ENCODE measurements at places on chromosomes 2 and 18. TPM values are rescaled to one million over a fixed set of nuclear protein-coding genes. Genes with fewer than 3 reads are reported as not detected.

GRCh38 chr18:48430150-48430549 lies 21.0 kb upstream of the ZBTB7C start:
- H3K4me3 ChIP-seq, result no peak overlapping the region
- no peak for DNase-seq
- no peak overlapping the region for H3K27ac ChIP-seq
- no peaks in the 10 kb centered on the region for H3K4me1 ChIP-seq

DNA sequence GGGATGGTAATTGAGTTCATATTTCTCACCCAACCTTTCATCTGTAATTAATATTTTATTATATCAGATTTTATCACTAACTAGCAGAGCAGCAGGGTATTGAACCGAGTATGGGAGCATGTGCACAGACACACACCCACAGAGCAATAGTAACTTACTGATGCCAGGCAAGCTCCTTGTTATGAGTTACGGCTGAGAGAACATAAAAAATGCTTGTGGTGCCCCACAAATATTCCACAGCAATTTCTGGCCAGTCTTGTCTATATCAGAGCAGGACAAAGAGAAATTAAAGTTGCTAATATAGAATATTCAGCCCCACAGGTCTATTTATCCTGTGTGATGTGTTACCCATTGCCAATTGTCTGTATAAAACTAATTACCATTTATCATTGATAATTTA lies 501.8 kb upstream of the RAB12 start:
- H3K4me1 ChIP-seq, result no peaks in the 10 kb centered on the region
- H3K36me3 ChIP-seq, result peaks cover 5% of the 10 kb centered on the region
- DNase-seq, result no peak
- H3K4me3 ChIP-seq, result no peak overlapping the region
- no peak overlapping the region for H3K27ac ChIP-seq

DNA sequence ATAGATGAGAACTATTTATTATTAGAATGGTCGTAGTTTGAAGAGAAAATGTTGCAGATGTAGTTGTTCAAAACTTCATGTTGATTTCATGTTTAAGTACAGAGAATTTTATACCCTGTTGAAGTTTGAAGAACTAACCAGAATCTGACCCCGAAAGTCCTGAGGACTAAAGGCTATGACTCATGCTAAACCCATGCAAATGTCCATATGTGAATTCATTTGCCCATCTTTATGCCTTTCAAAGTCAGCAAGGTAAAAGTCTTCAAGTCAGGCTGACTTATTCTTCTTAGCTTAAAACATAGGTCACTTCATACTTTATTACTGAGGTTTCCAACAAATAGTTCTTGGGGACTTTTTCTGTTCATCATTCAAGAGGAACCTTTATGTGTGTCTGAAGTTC lies 185.5 kb downstream of the CCDC85A start:
- no peaks in the 10 kb centered on the region for H3K27me3 ChIP-seq
- DNase-seq, result no peak
- H3K4me3 ChIP-seq, result no peak overlapping the region
- no peaks in the 10 kb centered on the region for H3K36me3 ChIP-seq

GRCh38 chr2:9749546-9750223 lies 93.6 kb upstream of the TAF1B start:
- no peak for DNase-seq
- no peak overlapping the region for H3K27ac ChIP-seq
- H3K36me3 ChIP-seq, result no peaks in the 10 kb centered on the region
- H3K4me3 ChIP-seq, result no peak overlapping the region

Gene ELAC1
- 5.2 TPM for total RNA-seq

DNA sequence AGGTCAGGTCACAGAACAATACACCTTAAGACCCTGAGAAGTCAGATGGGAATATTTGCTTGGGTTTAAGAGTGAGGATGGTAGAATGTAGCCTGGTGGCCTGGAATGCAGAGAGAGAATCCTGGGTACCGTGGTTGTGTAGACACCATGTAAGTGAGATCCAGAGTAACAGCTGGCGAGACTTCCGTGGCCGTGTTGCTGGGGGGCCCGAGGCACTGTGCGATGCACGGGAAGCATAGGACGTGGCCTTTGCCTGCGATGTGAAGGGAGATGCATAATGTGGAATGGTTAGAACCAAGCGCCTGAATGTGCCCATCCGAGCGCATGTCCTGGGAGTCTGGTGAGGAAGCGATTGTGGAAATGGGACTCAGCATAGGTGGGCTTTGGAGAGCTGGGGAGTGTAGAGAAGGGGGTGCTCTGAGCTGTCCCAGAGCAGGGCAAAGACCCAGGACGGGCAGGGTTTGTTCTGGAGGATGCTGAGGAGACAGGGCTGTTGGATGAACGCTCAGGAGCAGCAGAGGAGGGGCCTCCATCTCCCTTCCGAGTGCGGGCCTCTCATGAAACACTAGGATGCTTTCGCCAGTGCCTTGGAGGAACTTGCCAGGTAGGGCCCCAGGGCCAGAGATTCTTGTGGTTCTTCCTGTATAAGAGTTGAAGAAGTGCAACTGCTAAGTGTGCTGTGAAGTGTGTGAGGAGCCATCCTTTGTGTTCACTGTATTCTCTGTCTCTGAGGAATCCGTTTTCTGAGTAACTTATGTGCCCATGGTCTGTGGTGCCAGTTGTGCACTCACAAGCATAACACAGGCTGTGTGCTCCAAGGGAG lies 7.1 kb downstream of the RNF144A start:
- no peak overlapping the region for H3K4me3 ChIP-seq
- H3K27me3 ChIP-seq, result no peaks in the 10 kb centered on the region
- no peak overlapping the region for H3K27ac ChIP-seq

DNA sequence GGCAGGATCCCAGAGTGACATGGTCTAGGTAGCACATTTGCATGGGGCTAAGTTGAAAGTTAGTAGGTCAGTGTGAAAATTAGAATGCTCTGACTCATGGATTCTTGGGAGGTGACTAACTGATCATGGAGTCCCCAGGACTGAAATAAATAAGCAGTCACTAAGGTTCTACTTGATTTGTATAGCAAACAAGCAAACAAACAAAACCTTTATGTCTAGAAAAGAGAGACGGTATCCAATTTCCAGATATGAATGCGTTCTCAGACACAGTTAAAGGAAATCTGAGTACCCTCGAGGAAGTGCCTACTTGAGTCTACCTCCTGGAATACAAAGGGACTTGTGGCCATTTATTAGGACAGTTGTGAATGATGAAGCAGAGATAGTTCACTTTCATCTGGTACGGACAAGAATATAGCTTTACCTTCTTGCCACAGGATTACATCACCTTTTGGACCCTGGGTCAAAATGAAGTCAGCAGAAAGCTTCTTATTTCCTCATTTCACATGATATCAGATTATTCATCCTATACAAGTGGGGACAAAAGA lies 54.3 kb upstream of the AGPS start:
- H3K27ac ChIP-seq, result no peak overlapping the region
- H3K4me3 ChIP-seq, result no peak overlapping the region
- no peak for DNase-seq
- no peaks in the 10 kb centered on the region for H3K36me3 ChIP-seq
- H3K27me3 ChIP-seq, result no peaks in the 10 kb centered on the region

DNA sequence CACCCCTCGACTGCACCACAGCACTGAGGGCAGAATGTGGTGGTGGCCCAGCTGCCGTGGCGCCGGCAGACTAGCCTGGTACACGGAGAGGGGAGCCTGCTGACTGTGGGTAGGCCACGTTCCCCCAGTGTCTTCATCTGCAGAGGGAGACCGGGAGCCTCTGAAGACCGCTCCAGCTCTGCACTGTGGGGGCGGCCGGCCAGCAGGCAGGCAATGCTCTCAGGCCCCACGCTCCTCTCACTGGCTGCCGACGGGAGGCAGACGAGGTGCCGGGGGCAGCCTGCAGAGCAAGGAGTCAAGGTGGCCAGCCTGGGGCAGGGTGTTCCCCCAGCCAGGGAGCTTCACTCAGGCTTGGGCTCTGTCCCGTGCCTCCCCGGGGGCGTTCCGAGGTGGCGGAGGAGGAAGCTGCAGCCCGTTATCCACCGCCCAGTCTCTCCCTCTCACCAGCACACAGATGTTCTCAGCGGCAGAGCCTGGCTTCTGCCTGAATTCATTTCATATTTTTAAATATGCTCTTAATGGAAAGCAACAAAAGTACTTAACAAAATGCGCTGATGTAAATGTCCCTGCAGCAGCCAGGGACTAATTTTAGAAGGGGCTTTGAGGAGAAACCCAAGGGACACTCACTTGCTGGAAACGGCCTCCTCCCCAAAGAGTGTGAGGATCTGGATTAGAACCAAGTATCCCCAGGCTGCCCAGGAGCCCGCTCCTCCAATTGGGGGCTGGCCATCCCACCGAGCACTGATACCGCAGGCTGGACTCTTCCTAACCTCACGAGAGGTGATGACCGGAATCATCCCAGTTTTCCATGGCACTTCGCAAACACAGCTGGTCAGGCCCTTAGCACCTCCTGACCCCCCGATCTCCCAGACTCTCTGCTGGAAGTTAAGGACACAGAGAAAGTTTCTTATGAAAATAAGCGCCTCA lies 87.8 kb downstream of the HDAC4 start:
- peaks cover 35% of the 10 kb centered on the region for H3K4me1 ChIP-seq
- no peak overlapping the region for H3K27ac ChIP-seq
- peak; percentile 78 for DNase-seq
- H3K36me3 ChIP-seq, result no peaks in the 10 kb centered on the region

DNA sequence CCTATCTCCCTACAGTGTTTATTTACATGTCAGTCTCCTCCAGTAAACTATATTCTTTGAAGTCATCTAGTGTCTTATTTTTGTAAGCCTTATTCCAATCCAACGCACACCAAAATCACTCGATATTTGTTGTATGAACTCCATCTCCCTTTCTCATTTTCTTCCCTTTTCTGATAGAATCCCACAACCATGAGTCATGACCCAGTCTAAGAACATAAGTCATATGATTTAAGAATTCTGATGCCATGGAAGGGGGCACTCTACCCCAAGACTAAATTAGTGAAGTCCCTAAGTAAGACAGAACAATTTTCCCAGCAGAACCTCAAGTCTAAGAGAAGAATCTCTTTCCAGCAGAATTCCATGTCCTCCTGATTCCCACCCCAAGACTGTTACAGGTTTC lies 5.4 kb downstream of the CHMP3 start:
- no peak overlapping the region for H3K4me3 ChIP-seq
- DNase-seq, result no peak
- no peaks in the 10 kb centered on the region for H3K27me3 ChIP-seq

Gene NT5DC4
- 1.1 TPM for total RNA-seq

Gene RAMP1
- 7.0 TPM for total RNA-seq

Gene MROH2A
- total RNA-seq, result 0.32 TPM

DNA sequence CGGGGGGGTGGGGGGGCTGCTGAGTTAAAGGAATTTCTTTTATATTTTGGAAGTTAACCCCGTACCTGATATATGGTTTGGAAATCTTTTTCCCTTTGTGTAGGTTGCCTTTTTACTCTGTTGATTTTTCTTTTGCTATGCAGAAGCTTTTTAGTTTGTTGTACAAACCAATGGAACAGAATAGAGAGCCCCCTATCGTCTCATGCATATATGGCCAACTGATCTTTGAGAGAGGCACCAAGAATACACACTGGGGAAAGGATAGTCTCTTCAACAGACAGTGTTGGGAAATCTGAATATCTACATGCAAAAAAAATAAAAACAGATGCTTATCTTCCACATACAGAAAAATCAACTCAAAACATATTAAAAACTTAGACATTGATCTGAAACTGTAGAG lies 647.8 kb upstream of the KLHL29 start:
- H3K4me1 ChIP-seq, result no peaks in the 10 kb centered on the region
- no peaks in the 10 kb centered on the region for H3K27me3 ChIP-seq
- no peak for DNase-seq

DNA sequence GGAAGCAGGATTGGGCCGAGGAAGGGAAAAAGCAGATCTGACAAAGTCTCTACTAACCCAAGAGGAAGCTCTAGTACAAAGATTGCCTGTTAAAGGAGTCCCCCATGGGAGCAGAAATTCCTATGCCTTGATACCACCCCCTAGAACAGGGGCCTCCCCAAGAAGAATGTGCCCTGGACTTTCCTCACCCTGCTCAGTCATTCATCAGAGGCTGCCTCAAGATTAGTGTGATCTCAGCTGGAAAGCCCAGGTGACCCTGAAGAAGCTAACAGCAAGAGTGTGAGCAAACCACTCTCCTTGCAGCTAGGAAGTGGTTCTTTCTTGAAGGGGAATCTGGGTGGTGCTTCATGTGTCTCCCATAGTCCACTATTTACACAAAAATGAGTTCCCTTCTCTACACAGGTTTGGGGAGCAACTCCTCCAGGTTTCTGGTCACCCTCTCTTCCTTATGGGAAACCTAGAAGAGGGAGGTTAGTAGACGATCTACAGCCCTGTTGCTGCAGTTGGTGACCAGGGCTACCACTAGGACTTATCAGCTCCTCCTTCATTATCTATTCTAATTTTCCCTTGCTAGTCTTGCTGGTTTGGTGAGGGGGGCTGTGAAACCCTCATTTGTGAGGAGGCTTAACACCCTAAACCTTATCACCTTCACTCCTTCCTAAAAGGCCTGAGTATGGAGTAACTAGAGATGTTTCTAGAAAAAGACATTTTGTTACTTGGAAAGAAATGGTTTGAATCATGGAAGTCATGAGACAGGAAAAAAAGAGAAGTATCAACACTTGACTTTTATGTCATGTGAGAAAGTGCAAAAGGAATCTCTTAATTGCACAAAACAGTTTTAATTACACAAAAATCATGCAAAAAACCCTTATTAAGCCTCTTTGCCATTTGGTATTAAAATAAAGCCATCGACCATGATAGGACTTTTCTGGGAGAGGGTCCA lies 2.9 kb upstream of the WDR7 start:
- H3K27me3 ChIP-seq, result no peaks in the 10 kb centered on the region
- DNase-seq, result no peak
- H3K4me1 ChIP-seq, result peaks cover 21% of the 10 kb centered on the region
- H3K4me3 ChIP-seq, result no peak overlapping the region
- H3K27ac ChIP-seq, result no peak overlapping the region
- H3K36me3 ChIP-seq, result no peaks in the 10 kb centered on the region

- no peaks in the 10 kb centered on the region for H3K4me1 ChIP-seq
- no peak for DNase-seq
- no peak overlapping the region for H3K4me3 ChIP-seq
Observed at GRCh38 chr2:46438102-46438501, 41.3 kb upstream of the TMEM247 start.

- no peak overlapping the region for H3K4me3 ChIP-seq
- no peaks in the 10 kb centered on the region for H3K36me3 ChIP-seq
- no peaks in the 10 kb centered on the region for H3K27me3 ChIP-seq
- no peak for DNase-seq
- peaks cover 3% of the 10 kb centered on the region for H3K4me1 ChIP-seq
Observed at GRCh38 chr18:68178921-68179320, 536.0 kb downstream of the TMX3 start.

GRCh38 chr2:9836074-9836473 lies 7.2 kb upstream of the TAF1B start:
- no peaks in the 10 kb centered on the region for H3K4me1 ChIP-seq
- H3K4me3 ChIP-seq, result no peak overlapping the region
- no peak for DNase-seq
- no peaks in the 10 kb centered on the region for H3K36me3 ChIP-seq
- no peak overlapping the region for H3K27ac ChIP-seq

Gene SPHKAP
- not detected for total RNA-seq
